ENCODE measurements at places on chromosomes 3 and 15.

DNA sequence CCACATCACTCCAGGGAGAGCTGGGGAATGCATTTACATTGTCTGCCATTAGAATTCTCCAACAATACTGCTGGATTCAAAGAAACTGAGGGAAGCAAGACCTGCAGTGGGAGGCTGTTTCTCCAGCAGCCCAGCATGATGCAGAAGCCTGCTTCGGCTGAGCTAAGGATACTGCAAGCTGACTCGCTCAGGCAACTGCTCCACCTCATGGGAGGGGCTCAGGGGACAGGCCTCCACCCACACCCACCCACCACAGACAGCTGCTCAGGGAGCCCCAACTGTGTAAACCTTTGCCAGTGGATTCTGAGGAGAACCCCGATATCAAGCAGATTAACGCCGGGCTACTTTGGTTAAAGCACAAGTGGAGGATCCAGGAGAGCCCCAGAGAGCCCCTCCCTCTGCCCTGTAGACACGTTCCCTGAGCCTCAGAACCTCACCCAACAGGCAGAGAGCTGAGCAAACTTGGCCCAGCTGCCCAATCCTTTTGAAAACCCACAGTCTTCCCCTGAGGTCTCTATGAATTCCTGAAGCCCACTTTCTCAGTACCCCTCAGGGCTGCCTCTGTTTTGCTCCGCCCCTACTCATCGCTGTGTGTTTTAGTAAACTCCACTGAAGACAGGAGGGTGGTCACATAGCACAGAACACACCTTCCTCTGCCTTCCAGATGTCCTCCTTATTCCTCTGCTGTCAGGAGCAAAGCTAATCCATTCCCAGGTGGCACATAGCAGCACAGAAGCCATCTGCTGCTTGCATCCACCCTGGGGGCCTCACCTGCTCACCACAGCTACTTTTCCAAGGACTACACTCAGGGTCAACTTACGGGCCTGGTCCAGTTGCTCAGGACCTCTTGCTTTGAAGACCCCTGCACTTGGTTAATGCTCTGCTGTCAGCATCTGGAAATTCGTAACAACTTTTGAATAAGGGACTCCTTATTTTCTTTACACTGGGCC, 269.0 kb downstream of the ABHD5 start:
- DNase-seq: no peak

- DNase-seq: no peak
Observed at GRCh38 chr3:126692858-126693257, 11.2 kb upstream of the CHCHD6 start.

DNA sequence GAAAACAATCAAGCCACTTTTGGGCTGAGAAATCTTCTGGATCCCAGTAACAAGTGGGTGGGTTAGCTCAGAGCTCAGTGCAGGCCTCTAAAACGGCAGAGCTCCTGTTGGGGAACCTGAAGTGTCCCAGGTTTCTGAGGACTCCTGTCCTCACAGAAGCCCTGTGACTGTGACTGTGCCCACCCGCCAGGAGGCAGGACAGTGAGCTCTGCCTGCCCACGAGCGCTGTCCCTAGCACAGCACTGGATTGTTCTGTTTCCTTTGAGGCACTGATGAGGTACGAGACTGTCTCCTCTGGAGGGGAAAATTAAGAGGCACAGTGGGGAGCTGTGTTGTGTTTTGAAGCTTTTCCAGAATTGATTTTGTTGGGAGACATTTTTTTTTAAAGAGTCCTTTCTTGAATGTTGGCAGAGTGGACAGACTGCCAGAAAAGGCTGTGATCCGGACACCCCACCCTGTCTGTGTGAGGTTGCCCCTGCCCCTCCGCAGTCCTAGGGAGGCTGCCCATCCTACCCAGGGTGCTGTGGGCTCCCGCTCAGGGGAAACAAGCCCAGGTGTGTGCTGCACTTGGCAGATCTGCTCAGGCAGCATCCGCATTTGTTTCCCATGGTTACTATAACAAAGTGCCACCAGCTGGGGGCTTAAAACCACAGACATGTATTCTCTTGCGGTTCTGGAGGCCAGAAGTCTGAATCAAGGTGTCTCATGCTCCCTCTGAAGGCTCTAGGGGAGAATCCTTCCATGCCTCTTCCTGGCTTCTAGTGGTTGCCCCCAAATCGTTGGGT, 66.6 kb upstream of the LARS2 start:
- DNase-seq: no peak

- DNase-seq: no peak
Observed at GRCh38 chr3:20528180-20528770, 342.3 kb upstream of the SGO1 start.

DNA sequence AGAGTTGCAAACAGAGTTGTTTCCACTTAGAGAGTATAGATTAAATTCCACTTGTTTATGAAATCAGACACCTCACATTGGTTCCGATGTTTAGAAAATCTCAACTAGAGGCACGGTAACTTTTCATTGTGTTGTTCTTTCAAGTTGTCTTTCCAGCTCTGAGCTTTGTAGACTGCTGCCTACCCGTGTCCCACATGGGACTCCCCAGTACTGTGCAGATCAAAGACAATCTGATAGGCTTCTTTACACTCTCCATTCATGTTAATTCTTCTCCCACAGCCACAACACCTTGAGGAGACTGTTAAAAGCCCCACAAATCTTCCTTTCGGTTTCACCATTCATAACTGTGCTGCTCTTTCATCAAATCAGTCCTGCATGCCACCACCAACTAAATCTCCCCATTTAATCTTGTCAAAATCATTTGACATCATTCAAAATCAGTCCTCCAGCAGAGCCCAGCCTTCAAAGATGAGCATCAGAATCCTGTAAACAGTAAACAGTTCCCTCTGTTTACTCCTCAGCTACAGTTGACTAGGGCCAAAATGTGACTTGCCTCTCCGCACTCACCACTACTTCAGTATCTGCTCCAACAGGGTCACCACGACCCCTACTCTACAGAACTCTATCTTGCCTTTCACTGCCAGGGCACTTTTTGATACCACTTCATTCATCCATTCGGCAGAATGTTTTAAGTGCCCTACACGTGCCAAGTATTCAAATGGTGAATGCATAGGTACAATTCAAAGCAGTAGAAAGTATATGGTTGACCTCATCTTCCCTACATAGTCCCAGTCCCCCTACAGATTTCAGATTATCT, 8.3 kb downstream of the ANXA2 start:
- no peak for DNase-seq

- no peak for DNase-seq
Observed at GRCh38 chr3:137692803-137693431, 71.2 kb upstream of the SOX14 start.

DNA sequence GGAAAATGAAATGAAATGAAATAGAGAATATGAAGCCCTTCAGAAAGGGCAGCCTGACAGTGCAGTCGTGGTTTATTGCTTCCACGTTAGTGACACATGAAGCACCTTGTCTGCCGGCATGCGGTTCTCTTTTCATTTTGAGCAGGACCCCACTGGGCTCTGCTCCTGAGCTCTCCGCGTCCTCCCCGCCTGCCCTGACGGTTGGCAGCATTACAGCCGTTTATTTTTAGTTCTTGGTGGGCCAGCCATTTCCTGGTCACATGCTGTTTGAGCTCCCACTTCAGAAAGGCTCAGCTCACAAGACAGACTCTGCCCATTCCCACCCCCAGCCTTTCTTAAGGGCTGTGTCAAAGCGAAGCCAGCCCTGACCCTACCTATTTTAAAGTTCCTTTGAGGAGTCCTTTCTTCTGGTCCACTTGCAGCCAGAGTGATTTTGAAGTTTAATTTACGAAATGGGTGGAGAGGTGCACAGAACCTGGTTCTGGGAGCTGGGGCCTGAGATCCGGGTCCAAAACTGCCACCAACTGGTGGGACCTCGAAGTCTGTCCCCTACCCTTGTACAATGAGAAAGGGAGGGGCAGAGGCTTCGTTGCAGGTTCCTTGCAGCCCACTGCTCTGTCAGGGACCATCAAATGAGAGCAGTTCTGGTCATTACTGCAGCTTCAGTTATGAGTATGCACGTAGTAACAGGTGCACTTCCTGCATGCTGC, 60.1 kb downstream of the MGLL start:
- no peak for DNase-seq

DNA sequence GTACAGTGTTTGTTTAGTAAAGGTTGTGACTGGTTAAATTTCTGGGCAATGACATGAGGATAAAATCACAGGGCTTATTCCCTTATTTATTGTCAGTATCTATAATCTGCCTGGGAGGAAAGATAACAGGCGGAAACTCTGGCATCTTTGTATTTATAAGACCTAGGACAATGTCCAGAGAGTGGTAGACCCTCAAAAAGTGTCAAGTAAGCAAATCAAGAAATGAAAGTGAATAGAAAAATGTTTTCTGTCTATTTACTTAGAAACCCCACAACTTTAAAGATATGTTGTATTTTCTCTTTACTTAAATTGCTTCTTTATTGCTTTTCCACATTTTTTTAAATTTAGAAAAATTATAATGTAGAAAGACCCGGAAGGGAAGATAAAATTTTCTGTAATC, 544.6 kb downstream of the EDEM1 start:
- DNase-seq: no peak

DNA sequence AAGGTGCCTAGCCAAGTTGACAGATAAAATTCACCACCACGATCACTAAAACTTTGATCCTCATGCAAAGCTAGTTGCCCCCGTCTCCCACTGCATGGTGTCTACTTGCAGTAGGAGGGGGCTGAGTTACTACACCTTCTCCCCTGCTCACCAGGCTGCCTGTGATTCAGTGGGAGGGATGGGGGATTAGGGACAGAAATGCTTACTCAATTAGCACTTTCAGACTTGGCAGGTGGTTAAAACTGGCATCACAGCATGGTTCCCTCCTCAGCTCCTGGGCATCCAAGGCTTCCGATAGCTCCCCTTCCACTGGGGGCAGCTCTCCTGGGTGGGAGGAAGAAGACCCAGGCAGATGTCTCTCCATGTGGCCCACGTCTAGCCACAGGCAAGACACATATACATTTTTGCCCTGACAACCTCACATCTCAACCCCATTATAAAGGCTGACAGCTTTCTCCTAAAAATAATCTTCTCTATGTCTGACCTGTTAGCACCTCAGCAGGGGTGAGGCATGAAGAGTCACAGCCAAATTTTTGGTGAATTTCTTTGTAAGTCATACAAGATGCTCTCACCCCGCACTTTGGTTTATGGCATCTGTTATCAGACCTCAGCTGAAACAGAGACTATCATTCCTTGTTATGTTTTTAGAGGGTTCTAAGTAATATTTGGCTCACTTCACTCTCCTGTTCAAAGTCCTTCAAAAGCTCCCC, 369.0 kb downstream of the SV2B start:
- no peak for DNase-seq

DNA sequence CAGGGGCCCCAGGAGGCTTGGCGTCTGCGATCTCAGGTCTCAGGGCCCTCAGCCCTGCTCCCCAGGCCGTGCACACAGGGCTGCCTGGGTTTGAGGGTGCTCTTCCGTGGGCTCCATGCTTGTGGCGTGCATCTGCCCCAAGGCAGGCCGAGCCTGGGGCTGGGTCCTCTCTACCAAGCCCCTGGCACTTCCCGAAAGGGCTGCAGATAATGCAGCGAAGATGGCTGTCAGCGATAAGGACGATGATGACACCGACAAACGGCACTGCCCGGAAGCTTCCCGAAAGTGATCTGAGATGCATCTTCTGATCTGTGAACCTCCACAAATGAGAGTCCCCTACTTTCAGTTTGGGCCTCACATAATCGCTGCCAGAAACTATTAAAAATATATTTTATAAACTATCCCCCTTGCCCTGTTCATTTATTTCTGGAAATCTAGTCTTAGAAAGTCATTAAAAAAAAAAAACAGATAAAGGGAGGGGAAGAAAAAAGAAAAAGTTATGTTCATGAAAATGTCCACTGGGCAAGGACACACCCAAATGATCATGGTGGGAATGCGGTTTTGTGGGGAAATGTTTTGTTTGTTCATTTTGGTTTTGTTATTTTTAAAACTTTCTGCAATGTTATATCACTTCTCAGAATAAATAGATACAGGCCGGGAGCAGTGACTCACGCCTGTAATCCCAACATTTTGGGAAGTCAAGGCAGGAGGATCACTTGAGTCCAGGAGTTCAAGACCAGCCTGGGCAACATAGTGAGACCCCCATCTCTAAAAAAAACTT, 51.5 kb downstream of the RPN1 start:
- DNase-seq: no peak

- DNase-seq: no peak
Observed at GRCh38 chr3:102688556-102688930, 253.7 kb downstream of the ZPLD1 start.

DNA sequence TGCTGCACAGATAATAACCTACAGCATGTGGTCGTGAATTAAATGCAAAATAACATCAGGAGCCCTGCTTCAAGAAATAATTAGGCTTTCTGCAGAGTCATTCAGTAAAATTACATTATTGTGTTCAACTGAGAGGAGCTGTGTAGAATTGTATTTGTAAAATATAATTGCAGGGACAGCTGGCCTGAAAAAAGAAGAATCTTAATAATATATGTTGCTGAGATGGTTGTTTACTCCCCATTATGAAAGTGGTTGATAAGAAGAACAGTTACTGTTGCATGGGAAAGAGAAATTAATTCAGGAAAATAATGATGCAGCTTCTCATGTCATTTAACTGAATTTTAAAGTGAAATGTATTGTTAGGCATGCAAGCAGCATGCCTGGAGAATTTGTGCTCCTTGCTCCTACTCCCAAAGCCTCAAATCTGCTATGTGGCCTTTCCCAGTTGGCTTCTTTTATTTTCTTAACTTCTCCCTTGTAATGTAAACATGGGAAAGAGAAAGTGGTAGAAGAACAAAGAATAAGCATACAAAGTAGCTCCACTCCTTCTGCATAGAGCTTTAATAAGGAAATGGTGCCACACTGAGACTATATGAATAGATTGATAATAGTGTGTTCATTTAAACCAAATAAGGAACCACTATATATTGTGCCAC, 100.1 kb downstream of the VGLL3 start:
- no peak for DNase-seq

GRCh38 chr3:177714945-177715344, 517.7 kb upstream of the TBL1XR1 start:
- no peak for DNase-seq

DNA sequence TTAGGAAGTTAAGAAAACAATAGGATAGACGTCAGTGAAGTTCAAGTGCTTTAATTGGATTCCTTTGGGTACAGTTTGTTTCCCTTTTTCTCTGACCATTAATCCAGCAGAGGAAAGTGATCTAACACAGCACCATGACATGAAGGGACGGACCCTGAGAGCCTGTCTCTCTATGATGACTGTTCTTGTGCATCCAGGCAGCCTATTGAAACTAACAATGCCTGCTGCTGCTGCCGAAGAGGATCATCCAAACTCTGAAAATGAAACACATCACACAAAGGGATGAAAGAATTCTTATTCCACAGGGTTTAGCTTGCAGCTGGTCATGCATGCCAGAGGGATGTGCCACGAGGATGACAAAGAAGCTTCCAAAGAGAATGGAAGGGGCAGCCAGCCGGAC, 75.5 kb downstream of the ZBTB20 start:
- no peak for DNase-seq

GRCh38 chr3:143506190-143506589, 342.1 kb downstream of the SLC9A9 start:
- DNase-seq: no peak

Data from epithelial cell of proximal tubule (primary cell).